COR-L47 (cell line): ENCODE measurements at places on chromosomes 3 and 15.
A peak's percentile ranks its signal among the peaks of the same experiment; 100 is the strongest.

DNA sequence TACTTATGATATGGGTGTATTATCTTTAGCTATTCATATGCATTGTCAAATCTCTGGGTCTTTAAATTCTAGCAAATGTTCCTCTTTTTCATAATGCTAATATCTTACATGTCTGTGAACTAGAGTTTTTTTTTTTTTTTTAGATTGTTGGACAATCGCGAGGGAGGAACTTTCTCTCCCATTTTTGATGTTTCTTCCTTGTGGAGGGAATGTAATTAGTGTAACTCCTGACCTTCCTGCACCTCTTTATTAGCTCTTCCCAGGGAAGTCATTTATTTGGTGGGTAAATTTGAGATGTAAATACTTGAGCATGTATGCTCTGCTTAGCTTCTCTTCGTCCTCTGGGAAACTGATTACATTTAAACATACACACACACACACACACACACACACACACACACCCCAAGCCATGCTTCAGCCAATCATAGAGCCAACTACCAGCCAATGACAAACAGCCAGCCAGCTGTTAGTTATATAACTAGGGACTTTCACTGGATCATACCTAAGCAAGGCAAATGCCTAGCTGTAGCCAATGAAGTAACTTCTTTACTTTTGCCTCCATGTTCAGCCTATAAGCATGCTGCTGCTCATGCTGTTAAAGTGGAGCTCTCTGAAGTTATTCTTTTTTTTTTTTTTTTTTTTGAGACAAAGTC lies 8.3 kb upstream of the USP8 start:
- DNase-seq: no peak

DNA sequence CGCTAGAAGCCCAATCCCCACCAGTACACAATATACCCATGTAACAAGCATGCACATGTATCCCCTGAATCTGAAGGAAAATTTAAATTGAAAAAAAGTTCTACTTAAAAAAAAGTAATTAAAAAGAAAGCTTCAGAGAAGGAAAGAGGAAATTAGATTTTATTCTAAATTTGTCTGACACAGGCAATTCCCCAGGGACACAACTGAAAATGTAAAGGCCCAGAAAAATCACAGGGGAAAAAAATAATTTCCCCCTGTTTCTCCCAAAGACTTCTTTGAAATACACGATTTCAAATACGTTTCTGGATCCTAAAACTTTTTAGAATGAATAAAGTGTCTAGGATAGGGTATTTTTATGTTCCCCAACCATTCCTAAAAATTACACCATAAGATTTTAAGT lies 42.9 kb downstream of the SEMA5B start:
- DNase-seq: no peak

- DNase-seq: no peak
Measured at GRCh38 chr15:97224191-97224641, 736.3 kb upstream of the ARRDC4 start.

DNA sequence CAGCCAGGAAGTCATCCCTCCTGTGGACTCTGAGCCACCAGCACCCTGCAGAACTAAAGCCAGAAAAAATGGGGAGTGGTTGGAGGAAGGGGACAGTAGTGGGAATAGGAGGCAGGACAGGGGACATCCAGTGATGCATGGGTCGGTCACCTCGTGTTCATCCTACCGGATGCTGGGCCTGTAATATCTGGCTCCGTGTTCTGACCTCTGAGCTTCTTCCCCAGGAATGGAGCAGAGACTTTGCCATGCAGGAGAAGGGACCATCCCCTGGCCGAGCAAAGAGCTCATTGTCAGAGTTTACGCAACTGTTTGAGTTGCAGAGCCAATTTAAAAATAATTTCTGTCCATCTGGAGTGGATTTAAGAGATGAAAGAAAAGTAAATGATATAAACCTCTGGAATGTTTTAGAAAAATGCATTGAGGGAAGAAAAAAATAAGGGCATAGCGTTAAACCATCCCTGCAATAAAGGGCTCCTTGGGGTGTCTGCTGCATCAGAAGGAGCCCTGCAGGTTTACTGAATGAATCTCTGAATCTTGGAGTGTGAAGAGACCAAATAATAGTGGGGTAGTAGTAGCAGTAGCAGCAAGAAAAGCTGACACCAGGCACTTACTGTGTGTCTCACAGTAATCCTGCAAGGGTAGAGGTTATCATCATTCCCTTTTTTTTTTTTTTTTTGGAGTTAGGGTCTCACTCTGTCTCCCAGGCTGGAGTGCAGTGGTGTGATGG lies 70.9 kb downstream of the AAGAB start:
- DNase-seq: no peak

DNA sequence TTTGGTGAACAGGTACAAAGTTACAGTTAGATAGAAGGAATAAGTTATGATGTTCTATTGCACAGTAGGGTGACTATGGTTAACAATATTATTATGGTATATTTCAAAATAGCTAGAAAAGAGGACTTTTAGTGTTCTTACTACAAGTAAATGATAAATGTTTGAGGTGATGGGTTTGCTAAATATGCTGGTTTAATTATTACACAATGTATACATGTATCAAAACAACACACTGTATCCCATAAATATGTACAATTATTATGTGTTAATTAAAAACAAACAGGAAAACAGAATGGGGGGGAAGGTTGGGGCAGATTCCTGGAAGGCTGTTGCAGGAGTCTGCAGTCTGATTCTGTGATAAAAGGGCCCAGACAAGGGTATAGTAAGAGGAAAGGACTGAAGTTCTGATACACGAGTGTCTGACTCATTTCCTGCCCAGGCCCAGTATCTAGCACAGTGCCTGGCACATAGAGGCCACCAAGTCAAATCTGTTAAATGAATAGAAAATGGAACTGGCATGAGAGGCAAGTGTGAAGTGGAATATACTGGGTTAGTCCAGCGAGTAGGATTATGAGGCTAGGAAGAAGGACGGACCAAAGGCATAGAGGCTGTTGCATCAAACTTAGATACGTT lies 7.2 kb upstream of the ENTPD3 start:
- no peak for DNase-seq

- no peak for DNase-seq
Measured at GRCh38 chr3:20742903-20743552, 557.0 kb upstream of the SGO1 start.

DNA sequence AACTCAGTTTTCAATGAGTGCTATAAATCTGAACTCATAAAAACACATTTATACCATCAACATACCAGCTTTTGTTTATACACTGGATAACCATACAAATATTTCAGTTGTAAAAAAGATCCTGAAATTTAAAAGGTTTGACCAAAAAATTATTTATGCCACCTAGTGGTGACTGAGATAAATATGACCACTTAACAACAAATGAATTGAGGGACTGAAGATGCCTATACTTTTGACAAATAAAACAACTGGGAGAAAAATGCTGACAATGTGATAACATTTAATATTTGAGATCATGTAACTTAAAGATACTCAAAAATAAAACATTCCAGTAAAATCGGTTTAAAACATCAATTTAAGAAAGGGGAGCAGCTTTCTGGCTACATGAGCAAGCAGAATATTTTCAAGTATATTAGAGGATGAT lies 30.4 kb downstream of the ATG3 start:
- DNase-seq: peak; percentile 6

GRCh38 chr3:58874795-58875194 lies 175.0 kb downstream of the CFAP20DC start:
- no peak for DNase-seq

- DNase-seq: no peak
Measured at GRCh38 chr3:148077965-148078364, 619.7 kb upstream of the AGTR1 start.

- no peak for DNase-seq
Measured at GRCh38 chr3:190902292-190902691, 39.8 kb upstream of the GMNC start.

- peak; percentile 66 for DNase-seq
Measured at GRCh38 chr3:168847291-168847883, 751.7 kb upstream of the GOLIM4 start.

DNA sequence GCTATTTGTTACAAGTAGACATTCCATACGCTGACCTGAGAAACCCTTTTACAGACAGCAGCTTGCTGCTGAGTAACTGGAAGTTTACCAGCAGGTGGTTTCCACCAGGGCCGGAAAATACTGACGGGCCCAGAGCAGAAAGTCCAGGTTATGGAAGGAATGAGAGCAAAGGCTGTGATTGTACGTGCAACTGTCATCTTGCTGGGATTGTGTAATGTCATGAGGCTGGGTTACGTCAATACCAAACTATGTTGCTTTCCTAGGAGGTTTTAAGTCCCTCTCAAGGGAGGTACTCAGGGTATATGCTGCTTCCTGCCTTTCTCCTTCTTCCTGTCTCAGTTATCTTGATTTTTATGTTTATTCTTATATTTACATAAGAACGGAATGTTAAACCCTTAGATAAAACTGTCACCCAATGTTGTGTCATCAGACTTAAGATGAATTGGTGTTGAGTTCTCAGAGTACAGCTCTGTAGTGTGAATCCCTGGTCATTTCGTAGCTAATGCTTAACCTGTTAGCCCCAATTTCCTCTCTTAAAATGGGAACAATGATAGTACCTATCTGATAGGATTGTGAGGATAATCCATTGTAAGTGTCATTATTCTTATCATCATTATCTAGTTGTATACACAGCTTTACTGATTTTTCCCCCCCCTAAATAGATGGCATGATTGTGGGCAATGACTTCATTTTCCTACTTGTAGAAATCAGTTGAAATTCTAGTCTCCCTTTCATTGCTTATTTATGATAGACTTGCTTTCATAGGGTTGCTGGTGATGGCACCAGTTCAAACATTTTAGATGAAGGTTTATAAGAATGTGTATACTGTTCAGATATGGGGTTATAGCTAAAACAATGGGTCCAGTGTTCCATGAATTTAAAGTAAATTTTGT lies 101.4 kb downstream of the FNDC3B start:
- no peak for DNase-seq

DNA sequence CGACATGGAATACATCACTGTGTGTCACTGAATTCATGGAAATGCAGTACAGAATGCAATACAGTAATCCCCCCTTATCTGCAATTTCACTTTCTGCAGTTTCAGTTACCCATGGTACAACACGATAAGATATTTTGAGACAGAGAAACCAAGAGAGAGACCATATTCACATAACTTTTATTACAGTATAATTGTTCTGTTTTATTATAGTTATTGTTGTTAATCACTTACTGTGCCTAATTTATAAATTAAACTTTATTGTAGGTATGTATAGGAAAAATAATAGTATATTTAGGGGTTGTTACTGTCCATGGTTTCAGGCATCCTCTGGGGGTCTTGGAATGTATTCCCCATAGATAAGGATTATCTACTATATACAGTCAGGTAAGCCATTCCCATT lies 61.8 kb downstream of the MBNL1 start:
- DNase-seq: no peak

DNA sequence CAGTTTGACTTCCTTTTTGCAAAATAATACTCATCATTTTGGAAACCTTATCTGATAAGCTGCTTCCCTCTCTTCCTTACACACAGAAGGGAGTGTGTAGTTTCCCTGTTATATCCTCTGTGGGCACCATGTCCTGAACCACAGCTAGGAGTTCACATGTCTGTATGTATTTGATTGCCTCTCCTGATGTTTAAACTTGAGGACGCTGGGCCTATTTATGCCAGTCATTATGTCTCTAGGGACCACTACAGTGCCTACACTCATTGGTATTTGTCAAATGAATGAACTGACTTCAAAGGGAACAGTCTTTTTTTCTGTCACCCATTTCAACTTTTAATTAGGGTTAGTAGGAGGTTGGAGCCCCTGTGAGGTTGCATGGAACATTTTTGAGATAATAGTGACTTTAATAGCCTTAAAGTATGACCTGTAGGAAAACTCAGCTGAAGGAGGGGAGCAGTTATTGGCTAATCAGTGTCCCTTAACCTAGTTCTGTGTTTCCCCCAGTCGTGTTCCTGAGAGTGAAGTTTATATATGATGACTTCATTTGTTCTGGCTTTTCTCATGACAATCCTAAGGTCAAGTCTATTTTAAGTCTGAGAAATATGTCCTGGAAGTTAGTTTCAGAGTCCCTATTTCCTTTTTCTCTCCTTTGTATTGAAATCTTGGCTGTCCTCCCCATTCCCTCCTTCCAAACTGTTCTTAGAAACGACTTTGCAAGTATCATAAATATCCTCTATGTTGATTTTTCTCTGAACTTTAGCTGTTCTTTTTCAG lies 28.9 kb downstream of the PDE8A start:
- no peak for DNase-seq

DNA sequence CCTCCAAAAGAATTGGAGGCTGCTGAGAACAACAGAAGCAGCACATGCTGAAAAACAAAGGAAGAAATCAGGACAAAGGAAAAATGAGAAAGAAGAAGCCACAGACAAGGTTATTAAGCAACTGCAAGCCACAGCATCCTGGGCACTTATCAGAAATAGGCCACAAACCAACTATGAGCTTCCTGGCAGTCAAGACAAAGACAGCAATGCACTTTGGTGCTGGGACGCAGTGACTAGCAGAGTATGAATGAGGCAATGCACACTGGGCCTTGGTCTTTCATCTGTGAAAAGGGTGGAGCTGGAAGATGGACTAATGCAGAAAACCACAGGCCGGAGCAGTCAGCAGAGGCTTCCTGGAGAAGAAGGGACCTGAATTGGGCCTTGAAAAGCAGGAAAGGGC lies 56.0 kb upstream of the LINGO1 start:
- no peak for DNase-seq

DNA sequence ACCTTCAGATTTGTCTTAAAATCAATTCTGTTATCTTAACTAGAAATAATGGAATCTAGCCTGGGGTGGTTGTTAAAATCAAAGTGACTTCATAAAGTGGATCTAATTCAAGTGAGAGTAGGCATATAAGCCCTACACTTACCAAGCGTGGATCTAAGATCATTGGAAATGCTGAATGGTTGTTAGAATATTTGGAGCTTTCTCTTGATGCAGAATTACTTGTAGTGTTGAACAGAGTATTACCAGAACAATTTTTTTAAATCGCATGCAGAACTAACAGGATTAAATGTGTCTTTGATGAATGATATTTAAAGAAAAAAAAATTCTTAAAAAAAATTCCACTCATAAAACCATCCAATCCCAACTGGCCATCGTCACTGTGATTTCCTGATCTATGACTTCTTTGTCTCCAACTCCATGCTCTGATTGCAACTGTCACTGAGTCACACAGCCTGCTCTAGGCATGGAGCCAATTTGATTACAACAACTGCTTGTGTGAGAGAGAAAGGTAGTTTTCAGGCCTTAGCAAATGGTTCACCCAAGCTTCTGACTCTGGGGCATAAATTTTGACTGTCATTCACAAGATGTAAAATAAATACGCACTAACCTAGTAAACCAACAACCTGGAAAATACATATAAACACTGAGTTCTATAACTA lies 25.9 kb upstream of the SPRED1 start:
- DNase-seq: no peak

DNA sequence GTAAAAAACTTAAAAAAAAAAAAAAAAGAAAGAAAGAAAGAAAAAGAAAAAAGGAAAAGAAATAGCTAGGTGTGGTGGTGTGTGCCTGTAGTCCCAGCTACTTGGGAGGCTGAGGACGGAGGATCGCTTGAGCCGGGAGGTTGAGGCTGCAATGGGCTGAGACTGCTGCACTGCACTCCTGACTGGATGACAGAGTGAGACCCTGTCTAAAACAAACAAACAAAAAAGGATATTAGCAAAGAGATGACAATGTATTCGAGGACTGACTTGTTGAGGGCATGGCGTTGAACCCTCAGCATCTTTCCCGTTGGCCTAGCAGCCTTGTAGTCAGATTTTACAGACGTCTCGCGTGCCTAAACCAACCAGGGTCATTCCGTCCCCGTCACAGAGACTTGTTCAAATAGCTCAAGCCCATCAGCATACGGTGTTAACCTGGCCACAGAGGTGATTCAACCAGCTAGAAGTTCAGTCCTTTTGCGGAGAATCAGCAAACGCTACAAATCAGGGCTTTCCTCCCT lies 528 bp upstream of the NIT2 start:
- DNase-seq: no peak

- no peak for DNase-seq
Measured at GRCh38 chr3:55562700-55563099, 75.6 kb upstream of the WNT5A start.
